Type B pancreatic cell (in vitro differentiated cells): ENCODE measurements at places on chromosomes 1 and 21. TPM values are rescaled to one million over a fixed set of nuclear protein-coding genes. Genes with fewer than 3 reads are reported as not detected.
A peak's percentile ranks its signal among the peaks of the same experiment; 100 is the strongest.

DNA sequence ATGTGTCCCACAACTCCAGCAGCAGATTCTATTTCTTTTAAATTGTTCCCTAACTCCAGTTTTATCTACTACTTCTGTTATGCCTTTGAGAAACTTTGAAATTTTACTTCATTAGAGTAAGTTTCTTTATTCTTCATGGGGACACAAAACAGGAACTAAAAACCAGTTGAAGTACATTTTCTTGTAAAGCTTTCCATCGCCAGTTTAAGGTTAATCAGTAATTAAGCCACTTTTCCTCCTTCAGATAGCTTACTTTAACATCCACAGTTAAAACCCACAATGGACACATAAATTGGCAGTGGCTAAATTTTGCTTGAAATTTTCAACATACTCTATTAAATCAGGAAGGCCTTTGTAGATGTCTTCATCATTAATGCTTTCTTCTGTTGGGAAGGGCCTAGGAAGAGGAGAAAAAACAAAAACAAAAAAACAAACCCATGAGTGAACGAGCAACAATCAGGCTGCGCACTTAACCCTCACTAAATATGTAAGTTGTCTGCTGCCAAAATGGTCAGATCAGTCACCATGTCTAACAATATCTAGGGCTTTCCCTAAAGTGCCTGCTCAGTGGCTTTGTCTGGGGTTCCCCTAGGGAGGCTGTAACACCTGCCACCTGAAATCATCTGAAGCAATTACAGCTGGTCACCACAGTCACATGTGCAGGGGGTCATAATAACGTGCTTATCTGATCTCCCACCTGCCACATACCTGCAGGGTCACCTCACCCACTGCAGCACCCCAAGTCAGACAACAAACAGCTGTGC, 187.9 kb downstream of the VAV3 start:
- no peak overlapping the region for H3K4me3 ChIP-seq
- no peak for DNase-seq
- no peaks in the 10 kb centered on the region for H3K27me3 ChIP-seq
- H3K4me1 ChIP-seq = no peaks in the 10 kb centered on the region

DNA sequence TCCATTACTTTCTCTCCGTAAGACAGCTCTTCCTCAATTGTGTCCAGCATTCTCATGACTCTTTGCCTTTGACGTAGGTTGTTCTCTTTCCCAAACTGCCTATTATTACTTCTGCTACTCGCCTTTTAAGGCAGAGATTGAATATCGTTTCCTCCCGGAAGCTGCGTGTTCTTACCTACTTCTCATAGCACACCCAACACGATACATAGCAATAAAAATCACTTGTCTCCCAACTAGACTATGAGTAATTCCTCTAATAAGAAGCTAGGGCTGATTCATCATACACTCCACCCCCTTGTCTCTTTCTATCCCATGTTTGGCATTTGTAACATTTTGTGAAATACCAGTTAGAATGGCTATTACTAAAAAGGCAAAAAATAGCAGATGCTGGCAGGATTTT, 55.8 kb upstream of the SGIP1 start:
- no peak overlapping the region for H3K27ac ChIP-seq
- no peak for DNase-seq

CELA3A gene
- 0.40 TPM in 1 of 2 replicates, not detected in the other for total RNA-seq

DNA sequence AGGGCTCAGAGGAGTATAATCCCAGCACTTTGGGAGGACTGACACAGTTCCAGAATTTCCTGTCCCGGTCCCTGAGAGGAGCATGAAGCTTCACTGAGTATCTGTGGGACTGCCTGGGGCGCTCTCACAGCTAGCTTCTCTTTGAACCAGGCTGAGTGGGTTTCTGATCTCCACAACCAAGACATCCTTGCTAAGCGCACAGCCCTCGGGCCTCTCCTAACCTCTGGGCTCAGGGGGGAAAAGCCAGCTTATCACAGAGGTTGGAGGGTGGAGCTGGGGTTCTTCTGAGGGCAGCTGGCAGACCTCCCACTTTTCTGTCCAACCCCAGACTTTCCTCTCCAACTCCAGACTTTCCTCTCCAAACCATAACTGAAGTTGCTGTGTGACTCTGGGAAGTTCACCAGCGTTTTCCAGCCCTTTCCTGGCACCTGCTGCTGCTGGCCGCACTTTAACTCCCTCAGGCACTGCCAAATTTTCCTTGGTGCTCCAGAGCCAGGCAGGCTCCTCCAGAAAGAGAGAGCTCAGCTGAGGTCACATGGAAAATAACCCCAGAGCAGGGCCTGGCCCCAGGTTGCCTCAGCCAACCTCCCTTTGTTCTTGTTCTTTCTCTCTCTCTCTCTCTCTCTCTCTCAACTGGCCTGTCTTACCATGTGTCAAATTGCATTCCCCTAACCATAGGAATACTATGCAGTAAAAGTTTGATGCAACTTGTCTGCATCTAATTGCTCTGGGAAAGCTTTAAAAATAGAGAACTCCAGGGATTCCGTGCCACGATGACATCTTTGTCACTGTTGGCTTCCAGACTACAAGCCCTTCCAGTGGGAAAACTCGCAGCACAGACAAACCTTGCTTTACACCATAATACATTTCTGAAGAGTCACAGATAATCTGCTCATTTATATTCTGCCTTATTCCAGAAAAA, 49.5 kb downstream of the OLFML2B start:
- peak overlapping the region; percentile 9 for H3K27ac ChIP-seq
- no peak overlapping the region for H3K4me3 ChIP-seq
- H3K4me1 ChIP-seq = peaks cover 5% of the 10 kb centered on the region

LAMB3 gene
- total RNA-seq = 17.0 and 47.3 TPM in 2 replicates

DNA sequence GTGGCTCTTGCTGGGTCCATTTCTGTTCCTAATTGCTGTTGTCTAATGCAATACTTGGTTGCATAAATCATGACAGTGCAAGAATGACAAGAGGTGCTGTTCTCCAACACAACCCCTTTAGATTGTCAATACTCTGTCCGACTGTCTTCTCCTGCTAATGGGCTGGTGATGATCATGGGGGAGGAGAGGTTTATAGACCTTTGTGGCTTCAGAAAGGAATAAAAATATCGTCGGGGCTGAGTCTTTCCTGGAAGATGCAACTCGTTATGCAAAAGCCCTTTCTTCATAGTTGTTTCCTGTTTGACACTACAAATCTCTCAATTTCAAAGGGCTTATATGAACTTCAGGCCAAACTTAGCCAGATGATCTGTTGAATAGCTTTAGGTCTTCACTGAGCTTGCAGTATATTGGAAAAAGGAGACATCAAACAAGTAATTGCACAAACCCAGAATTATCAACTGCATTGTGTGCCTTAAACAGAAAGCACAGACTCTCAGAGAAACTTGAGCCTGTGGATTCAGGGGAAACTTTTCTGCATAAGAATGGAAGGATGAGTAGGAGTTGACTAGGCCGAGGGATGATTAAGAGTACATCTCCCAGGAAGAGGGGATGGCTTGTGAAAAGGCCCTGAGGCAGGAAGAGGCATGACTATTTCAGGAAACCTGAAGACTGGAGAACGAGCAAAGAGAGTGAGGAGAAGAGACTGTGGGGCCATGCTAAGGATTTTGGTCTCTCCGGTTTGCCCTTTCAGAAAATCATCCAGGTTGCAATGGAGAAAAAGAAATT, 107.6 kb downstream of the TSEN15 start:
- DNase-seq = no peak
- peaks cover 10% of the 10 kb centered on the region for H3K4me1 ChIP-seq
- H3K27me3 ChIP-seq = no peaks in the 10 kb centered on the region
- H3K4me3 ChIP-seq = no peak overlapping the region
- no peak overlapping the region for H3K27ac ChIP-seq

BNIPL gene
- 27.7 and 70.3 TPM in 2 replicates for total RNA-seq

GRCh38 chr1:217626321-217626720, 4.6 kb downstream of the GPATCH2 start:
- H3K36me3 ChIP-seq = peaks cover 10% of the 10 kb centered on the region
- H3K4me3 ChIP-seq = no peak overlapping the region
- DNase-seq = no peak
- H3K4me1 ChIP-seq = peaks cover 21% of the 10 kb centered on the region
- H3K27me3 ChIP-seq = no peaks in the 10 kb centered on the region

MARK1 gene
- 10.6 and 14.3 TPM in 2 replicates for total RNA-seq

DNA sequence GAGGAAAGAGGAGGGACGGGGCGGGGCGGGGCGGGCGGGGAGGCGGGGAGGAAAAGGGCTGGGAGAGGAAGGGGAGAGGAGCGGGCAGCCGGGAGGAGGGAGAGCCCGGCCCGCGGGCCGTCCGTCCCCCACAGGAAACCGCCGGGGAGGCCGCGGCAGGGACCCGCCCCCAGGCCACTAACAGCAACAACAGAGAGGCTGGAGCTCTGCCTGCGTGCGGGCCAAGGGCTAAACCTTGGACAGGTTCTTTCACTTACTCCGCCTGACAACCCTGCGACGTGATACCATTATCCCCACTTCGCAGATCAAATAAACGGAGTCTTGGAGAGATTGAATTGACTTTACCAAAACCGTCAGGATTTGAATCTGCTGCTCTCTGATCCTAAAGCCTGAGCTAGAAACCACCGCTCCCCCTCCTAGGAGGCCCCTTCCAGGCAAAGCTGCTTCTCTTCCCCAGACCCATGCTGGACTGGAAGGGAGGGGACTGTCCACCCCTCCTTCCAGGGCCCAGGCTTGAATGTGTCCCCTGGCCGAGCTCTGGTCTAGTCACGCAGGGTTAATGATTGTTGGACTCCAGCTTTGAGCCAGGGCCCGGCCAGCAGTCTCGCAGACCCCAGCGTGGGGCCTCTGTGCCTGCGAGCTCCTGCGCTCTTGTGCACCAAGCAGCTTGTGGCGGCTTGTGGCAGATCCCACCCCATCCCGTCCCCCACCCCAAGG, at the start of gene EVA1B:
EVA1B (minus strand) TSS at position 10 of the 717 bp plus-strand sequence. CDS start 608 bp downstream, outside the sequence.
- H3K36me3 ChIP-seq = no peaks in the 10 kb centered on the region
- DNase-seq = peak; percentile 80
- peaks cover 39% of the 10 kb centered on the region for H3K4me1 ChIP-seq
- H3K27me3 ChIP-seq = peaks cover 4% of the 10 kb centered on the region

DNA sequence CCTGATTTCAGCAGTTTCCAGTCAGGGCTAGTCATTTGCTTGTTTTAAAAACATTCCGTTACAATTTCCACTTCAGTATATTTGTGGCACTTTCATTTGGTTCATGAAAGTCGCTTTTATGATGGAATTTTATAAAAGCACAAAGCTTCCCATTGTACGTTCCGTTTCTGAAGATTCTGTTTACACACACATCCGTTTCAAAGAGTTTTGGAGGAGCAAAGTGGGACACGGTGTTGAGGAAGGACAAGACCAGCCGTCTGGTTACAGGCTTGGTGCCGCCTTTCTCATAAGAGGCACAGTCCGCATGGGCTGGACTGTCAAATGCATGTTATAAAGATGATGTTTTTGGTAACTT, 60.3 kb downstream of the FAAP20 start:
- peak overlapping the region; percentile 99 for H3K27ac ChIP-seq
- no peaks in the 10 kb centered on the region for H3K27me3 ChIP-seq
- peaks cover 39% of the 10 kb centered on the region for H3K4me1 ChIP-seq
- no peak for DNase-seq
- no peaks in the 10 kb centered on the region for H3K36me3 ChIP-seq

LCE3C gene
- not detected in 2 replicates for total RNA-seq

GRCh38 chr1:195306281-195306680, 1302.0 kb downstream of the KCNT2 start:
- no peaks in the 10 kb centered on the region for H3K36me3 ChIP-seq
- H3K4me3 ChIP-seq = no peak overlapping the region
- no peaks in the 10 kb centered on the region for H3K27me3 ChIP-seq
- DNase-seq = no peak

CELA2B gene
- not detected in 2 replicates for total RNA-seq

MR1 gene
- total RNA-seq = 0.62 and 0.99 TPM in 2 replicates

L1TD1 gene
- total RNA-seq = 2.9 and 6.2 TPM in 2 replicates

- H3K4me1 ChIP-seq = no peaks in the 10 kb centered on the region
- peaks cover 11% of the 10 kb centered on the region for H3K27me3 ChIP-seq
- H3K27ac ChIP-seq = no peak overlapping the region
- no peak for DNase-seq
Measured at GRCh38 chr1:222233444-222234158, 314.3 kb downstream of the HHIPL2 start.

KRTAP12-2 gene
- total RNA-seq = not detected in 2 replicates

- peaks cover 22% of the 10 kb centered on the region for H3K27me3 ChIP-seq
- no peaks in the 10 kb centered on the region for H3K36me3 ChIP-seq
- no peak overlapping the region for H3K4me3 ChIP-seq
- no peaks in the 10 kb centered on the region for H3K4me1 ChIP-seq
Measured at GRCh38 chr1:157347506-157347905, 204.8 kb downstream of the FCRL5 start.

DNA sequence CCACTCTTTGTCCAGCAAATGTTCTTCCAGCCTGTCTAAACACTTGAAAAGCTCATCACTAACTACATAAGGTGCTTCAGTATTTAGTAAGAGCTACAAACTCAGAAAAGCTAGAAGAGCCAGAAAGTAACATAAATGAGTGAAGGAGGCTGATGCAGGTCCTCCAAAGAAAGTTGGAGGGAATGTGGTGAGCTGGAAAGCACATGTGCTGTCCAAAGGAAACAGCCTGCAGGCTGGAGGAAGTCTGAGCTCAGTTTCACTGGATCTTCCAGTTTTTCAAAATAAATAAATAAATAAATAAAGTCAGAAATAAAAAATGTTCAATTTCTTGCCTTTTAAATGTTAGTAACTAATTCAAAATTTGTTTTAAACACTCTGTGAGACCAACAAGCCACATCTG, 25.5 kb downstream of the ZC3H11B start:
- H3K4me3 ChIP-seq = no peak overlapping the region
- peaks cover 25% of the 10 kb centered on the region for H3K36me3 ChIP-seq
- peaks cover 3% of the 10 kb centered on the region for H3K27me3 ChIP-seq
- H3K4me1 ChIP-seq = peaks cover 15% of the 10 kb centered on the region

GRCh38 chr1:30305519-30305918, 417.9 kb downstream of the MATN1 start:
- H3K27me3 ChIP-seq = peaks cover 20% of the 10 kb centered on the region
- no peaks in the 10 kb centered on the region for H3K36me3 ChIP-seq
- H3K4me1 ChIP-seq = no peaks in the 10 kb centered on the region
- peak; percentile 39 for DNase-seq
- H3K27ac ChIP-seq = no peak overlapping the region

GRCh38 chr21:31370893-31371544, 27.0 kb upstream of the TIAM1 start:
- no peaks in the 10 kb centered on the region for H3K27me3 ChIP-seq
- H3K36me3 ChIP-seq = no peaks in the 10 kb centered on the region
- no peak overlapping the region for H3K27ac ChIP-seq
- H3K4me3 ChIP-seq = no peak overlapping the region

DNA sequence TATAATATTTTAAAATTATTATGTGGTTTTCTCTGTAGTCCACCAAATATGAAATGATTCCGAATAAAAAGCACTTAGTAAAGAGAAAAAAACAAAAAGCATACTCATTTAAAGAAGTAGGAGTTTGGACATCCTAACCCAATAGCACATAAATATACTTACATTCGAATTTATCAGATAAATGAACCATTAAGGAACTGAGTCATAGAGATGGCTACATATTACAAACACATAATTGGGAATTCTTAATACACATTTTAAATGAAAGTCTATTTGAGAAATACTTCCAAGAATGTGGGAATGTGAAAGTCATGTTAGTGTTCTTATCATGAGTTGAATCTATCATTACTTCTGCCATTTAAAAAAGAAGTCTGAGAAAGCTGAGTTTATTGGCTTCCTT, 75.0 kb downstream of the USP24 start:
- H3K27me3 ChIP-seq = no peaks in the 10 kb centered on the region
- H3K4me1 ChIP-seq = no peaks in the 10 kb centered on the region
- no peak overlapping the region for H3K27ac ChIP-seq

GRCh38 chr1:27598295-27598687, 5.7 kb downstream of the AHDC1 start:
- H3K27ac ChIP-seq = no peak overlapping the region
- no peaks in the 10 kb centered on the region for H3K36me3 ChIP-seq
- no peaks in the 10 kb centered on the region for H3K27me3 ChIP-seq
- peaks cover 41% of the 10 kb centered on the region for H3K4me1 ChIP-seq
- H3K4me3 ChIP-seq = peak overlapping the region; percentile 75
- no peak for DNase-seq
